IPS DF 6.9 (cell line): ENCODE measurements at places on chromosomes 16 and 17.

- no peaks in the 10 kb centered on the region for H3K4me1 ChIP-seq
- peaks cover 8% of the 10 kb centered on the region; the same call in 1 of the 2 replicates for H3K27me3 ChIP-seq
- H3K27ac ChIP-seq, result no peak overlapping the region
- no peaks in the 10 kb centered on the region for H3K36me3 ChIP-seq
Observed at GRCh38 chr16:12089492-12090150, 113.1 kb downstream of the SNX29 start.

- no peak for DNase-seq
- no peak overlapping the region for H3K27ac ChIP-seq
Observed at GRCh38 chr16:11976850-11977375, 379 bp downstream of the SNX29 start.

DNA sequence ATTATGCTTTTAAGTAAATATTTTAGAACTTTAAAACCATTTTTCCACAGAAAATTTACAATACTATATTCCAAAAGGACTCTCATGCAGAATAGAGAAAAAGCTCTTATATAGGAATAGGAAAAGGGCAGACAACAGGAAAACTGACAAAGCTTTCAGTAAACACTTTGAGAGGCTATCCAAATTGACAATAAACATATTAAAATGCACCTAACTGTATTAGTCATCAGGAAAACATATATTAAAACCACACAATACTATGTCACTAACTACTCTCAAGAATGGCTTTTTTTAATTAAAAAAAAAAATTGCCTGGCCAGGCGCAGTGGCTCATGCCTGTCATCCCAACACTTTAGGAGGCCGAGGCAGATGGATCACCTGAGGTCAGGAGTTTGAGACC, 77.3 kb downstream of the CEP112 start:
- H3K36me3 ChIP-seq, result no peaks in the 10 kb centered on the region
- no peaks in the 10 kb centered on the region for H3K4me1 ChIP-seq
- no peak overlapping the region for H3K4me3 ChIP-seq

GRCh38 chr17:27362503-27362902, 68.6 kb downstream of the WSB1 start:
- H3K4me1 ChIP-seq, result no peaks in the 10 kb centered on the region
- H3K27ac ChIP-seq, result no peak overlapping the region
- no peaks in the 10 kb centered on the region for H3K27me3 ChIP-seq
- H3K4me3 ChIP-seq, result no peak overlapping the region

DNA sequence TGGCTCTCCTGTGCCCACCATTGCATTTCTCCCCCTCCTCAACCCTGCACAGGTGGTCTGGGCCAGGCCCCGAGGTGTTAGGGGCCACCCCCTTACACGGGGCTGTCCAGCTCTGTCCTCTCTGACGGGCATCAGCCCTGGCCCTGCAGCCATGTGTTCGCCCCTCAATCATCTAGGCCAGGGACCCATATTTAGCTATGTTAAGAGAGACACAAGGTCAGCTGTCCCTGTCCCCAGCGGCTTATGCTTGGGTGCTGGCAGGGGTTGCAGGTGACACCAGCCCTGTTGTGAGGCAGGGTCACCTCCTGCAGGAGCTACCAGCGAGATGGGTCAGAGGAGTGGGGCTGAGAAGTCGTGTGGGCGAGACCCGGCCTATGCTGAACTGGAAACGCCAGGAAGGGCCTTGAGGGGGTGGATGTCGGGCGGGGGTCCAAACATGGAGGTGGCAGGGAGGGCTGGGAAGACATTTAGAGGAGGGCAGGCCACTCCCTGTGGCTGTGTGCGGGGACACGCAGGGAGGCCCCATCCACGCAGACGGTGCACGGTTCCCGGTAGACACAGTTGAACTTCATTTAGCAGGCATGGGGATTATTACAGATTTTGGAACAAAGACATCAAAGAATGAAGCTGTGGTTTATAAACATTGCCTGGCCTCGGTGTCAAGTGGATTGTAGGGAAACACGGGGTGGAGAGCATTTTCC, 133.2 kb upstream of the CHMP6 start:
- H3K36me3 ChIP-seq, result no peaks in the 10 kb centered on the region; the same call in 1 of the 2 replicates
- peaks cover 9% of the 10 kb centered on the region for H3K4me1 ChIP-seq
- no peak overlapping the region for H3K4me3 ChIP-seq
- H3K27me3 ChIP-seq, result no peaks in the 10 kb centered on the region

DNA sequence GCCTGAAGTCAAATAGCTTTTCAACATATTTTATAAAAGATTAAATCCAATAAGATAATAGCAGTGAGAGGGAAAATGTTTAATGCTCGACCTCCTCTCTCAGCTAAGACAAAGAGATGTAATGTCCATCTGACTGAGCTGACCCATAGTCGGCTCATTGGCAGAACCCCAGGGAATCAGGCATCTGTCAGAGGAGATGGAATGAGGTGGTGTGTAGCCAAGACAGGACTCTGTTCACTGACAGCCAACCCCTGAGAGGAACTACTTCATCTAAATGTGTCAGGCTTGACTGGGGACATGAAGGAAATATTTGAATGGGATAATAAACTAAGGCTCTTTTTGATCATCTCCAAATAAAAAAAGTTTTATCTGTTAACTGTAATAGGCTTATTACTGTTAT, 188.0 kb downstream of the CDH11 start:
- no peak for DNase-seq
- H3K27me3 ChIP-seq, result no peaks in the 10 kb centered on the region
- H3K36me3 ChIP-seq, result no peaks in the 10 kb centered on the region
- H3K4me1 ChIP-seq, result no peaks in the 10 kb centered on the region
- H3K4me3 ChIP-seq, result no peak overlapping the region
- no peak overlapping the region for H3K27ac ChIP-seq

DNA sequence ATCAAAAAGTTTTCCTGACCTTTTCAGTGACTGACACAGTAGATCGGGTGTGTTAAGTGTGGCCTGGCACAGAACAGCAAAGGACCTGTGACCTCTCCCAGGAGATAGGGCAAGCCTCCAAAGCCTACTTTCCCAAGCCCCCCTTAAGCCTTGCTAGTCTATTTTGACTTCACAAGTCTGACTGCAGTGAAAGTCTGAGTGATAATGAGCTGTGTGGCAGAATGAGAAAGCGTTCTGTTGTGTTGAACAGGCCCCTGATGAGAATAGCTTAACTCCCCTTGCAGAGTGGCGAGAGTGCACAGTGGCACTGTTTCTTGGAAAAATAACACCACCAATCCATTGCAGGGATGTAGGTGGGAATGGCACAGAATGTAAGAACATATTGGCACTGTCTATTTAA, 32.8 kb downstream of the MMD start:
- H3K27ac ChIP-seq, result no peak overlapping the region
- no peak overlapping the region for H3K4me3 ChIP-seq
- H3K4me1 ChIP-seq, result no peaks in the 10 kb centered on the region
- H3K27me3 ChIP-seq, result no peaks in the 10 kb centered on the region
- no peaks in the 10 kb centered on the region for H3K36me3 ChIP-seq
- DNase-seq, result no peak

- H3K4me3 ChIP-seq, result no peak overlapping the region
- H3K27ac ChIP-seq, result no peak overlapping the region
- H3K36me3 ChIP-seq, result no peaks in the 10 kb centered on the region
- H3K27me3 ChIP-seq, result no peaks in the 10 kb centered on the region
- H3K4me1 ChIP-seq, result peaks cover 1% of the 10 kb centered on the region; the same call in 1 of the 2 replicates
- DNase-seq, result no peak
Observed at GRCh38 chr16:10252155-10252554, 69.9 kb upstream of the GRIN2A start.

GRCh38 chr17:40791111-40791510, 8.6 kb downstream of the KRT28 start:
- H3K4me3 ChIP-seq, result no peak overlapping the region
- no peaks in the 10 kb centered on the region for H3K36me3 ChIP-seq
- H3K27ac ChIP-seq, result no peak overlapping the region
- no peaks in the 10 kb centered on the region for H3K27me3 ChIP-seq

DNA sequence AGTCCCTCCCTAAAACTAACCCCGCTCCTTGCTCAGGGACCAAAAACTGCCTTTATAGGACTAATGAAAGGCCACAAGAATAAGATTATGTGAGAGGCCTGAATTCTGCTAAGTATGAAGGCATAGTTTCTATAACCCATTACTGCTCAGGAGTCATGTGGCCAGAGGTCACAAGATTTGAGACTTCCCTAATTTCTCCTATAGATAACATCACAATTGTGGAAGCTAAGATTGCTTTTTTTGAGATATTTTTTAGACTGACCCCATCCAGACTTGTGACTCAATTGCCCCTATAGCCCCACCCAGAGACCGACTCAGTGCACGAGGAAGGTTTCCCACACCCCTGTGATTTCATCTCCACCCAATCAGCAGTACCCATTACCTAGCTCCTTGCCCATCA, 504.1 kb upstream of the GOT2 start:
- no peak for DNase-seq
- no peaks in the 10 kb centered on the region for H3K36me3 ChIP-seq
- no peak overlapping the region for H3K27ac ChIP-seq
- H3K27me3 ChIP-seq, result no peaks in the 10 kb centered on the region

- H3K4me1 ChIP-seq, result no peaks in the 10 kb centered on the region
- no peak for DNase-seq
- no peak overlapping the region for H3K27ac ChIP-seq
- H3K36me3 ChIP-seq, result peaks cover 5% of the 10 kb centered on the region
Observed at GRCh38 chr17:47915776-47916398, 19.9 kb downstream of the SP2 start.

- DNase-seq, result no peak
- H3K27ac ChIP-seq, result no peak overlapping the region
- H3K36me3 ChIP-seq, result peaks cover 4% of the 10 kb centered on the region; the same call in 1 of the 2 replicates
- peaks cover 10% of the 10 kb centered on the region for H3K4me1 ChIP-seq
- H3K27me3 ChIP-seq, result no peaks in the 10 kb centered on the region
- no peak overlapping the region for H3K4me3 ChIP-seq
Observed at GRCh38 chr16:4928227-4928626, 8.7 kb downstream of the PPL start.

DNA sequence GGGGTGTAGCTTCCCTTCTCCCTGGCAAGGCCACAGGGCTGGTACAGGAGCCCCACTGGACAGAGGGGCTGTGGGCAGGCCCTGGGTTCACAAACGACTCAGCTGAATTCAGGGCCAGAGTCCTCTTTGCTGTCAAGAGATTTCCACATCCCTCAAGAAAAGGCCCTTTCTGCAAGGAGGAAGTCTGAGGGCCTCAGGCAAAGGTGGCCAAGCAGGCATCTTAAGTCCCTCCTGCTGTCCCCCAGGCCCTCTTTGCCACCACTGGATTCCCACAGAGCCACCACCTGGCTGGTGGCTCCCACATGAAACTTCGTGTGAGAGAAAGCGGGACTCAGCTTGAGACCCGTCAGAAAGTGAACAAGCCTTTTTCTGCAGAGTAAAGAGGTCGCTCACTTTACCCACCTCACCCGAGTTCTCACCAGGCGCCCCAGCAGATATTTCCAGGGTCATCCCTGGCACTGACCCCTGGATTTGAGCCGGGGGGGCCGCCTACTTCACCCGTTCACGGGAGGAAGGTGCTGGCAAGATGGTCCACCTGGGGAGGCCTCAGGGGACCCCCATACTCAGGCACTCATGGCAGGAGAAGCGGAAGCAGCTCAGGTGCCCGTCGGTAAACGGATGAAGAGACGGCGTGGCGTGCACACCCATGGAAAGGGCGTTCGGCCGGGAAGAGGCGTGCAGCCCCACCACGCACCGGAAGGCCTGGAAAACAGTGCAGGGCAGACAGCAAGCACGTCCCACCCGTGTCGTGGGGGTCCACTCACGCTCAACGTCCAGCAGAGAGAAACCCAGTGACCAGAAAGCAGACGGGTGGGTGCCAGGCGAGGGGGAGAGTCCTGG, 3.6 kb downstream of the RNF166 start:
- peaks cover 13% of the 10 kb centered on the region; the same call in 1 of the 2 replicates for H3K36me3 ChIP-seq
- no peak overlapping the region for H3K27ac ChIP-seq
- no peak for DNase-seq
- H3K4me3 ChIP-seq, result no peak overlapping the region
- no peaks in the 10 kb centered on the region for H3K27me3 ChIP-seq

DNA sequence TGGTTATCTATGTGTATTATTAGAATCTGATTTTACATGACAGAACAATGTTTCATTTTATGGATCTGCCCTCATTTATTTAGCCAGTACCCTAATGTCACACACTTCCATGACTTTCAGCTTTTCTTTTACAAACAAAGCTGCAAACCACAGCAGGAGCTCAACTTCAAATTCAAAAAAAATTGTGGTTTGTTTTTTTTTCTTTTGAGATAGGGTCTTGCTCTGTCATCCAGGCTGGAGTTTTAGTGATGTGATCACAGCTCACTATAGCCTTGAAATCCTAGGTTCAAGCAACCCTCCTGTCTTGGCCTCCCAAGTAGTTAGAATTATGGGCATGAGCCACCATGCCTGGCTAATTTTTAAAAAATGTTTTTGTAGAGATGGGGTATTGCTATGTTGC, 8.2 kb upstream of the MPRIP start:
- no peaks in the 10 kb centered on the region for H3K36me3 ChIP-seq
- no peak for DNase-seq
- H3K27ac ChIP-seq, result no peak overlapping the region
- H3K4me3 ChIP-seq, result no peak overlapping the region

- H3K4me3 ChIP-seq, result no peak overlapping the region
- no peaks in the 10 kb centered on the region for H3K27me3 ChIP-seq
- no peaks in the 10 kb centered on the region for H3K4me1 ChIP-seq
- no peak overlapping the region for H3K27ac ChIP-seq
- no peaks in the 10 kb centered on the region for H3K36me3 ChIP-seq
Observed at GRCh38 chr17:59761385-59762048, 54.1 kb downstream of the VMP1 start.

GRCh38 chr17:79974566-79975497, 60.8 kb downstream of the TBC1D16 start:
- H3K36me3 ChIP-seq, result peaks cover 3% of the 10 kb centered on the region; the same call in 1 of the 2 replicates
- peaks cover 4% of the 10 kb centered on the region; the same call in 1 of the 2 replicates for H3K4me1 ChIP-seq
- H3K27me3 ChIP-seq, result no peaks in the 10 kb centered on the region
- H3K4me3 ChIP-seq, result no peak overlapping the region
- DNase-seq, result no peak

DNA sequence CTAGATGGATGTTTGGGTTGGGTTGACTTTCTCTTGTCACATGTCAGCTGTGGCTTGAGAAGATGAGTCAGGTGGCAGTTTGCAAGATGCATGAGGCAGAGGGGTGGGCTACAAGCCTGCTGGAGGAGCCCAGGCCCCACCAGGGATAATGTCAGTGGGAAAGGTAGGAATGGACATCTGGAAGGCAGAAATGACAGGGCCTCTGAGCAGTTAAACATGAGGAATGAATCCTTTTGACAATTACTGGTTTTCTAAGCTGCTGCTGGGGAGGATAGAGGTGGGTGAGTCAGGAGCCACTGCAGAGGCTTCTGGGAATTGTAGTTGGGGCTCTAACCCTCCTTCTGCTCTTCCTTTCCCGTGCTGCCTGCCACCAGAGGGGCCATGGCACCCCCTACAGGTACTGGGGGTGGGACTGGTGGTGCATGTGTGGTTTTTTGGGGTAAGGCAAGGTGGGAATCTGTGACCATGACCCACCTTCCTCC, 15.7 kb downstream of the SLC52A1 start:
- no peaks in the 10 kb centered on the region for H3K27me3 ChIP-seq
- H3K4me1 ChIP-seq, result no peaks in the 10 kb centered on the region
- H3K4me3 ChIP-seq, result no peak overlapping the region

GRCh38 chr17:36017799-36018198, at the start of gene CCL23:
Gene CCL23 (minus strand): TSS chr17:36017972. CDS start chr17:36017897, 75 bp downstream.
- no peaks in the 10 kb centered on the region for H3K4me1 ChIP-seq
- no peaks in the 10 kb centered on the region for H3K36me3 ChIP-seq
- no peaks in the 10 kb centered on the region for H3K27me3 ChIP-seq
- H3K27ac ChIP-seq, result no peak within 1 kb of the TSS

- H3K27ac ChIP-seq, result no peak overlapping the region
- H3K4me3 ChIP-seq, result no peak overlapping the region
- H3K4me1 ChIP-seq, result peaks cover 12% of the 10 kb centered on the region
- DNase-seq, result no peak
- no peaks in the 10 kb centered on the region for H3K27me3 ChIP-seq
Observed at GRCh38 chr17:77831474-77832179, 126.9 kb upstream of the TNRC6C start.
